ENCODE measurements at places on chromosomes 4 and X.

DNA sequence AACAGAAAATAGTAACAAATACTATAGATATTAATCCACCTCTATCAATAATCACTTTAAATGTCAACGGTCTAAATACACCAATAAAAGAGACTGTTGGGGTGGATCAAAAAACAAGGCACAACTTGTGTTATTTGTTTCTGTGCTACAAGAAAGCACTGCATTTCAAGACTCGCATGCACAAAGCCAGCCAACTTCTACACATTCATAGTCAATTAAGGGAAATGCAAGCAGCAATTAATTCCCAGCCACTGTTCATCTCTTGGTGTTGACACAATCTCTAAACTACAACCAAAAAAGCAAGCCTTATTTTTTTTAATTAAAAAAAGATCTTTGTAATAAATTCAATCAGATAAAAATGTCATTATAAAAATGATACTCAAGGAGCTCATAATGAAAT lies 67.6 kb downstream of the JAKMIP1 start:
- DNase-seq: no peak

- DNase-seq: no peak
These were observed 213.5 kb upstream of the TAPT1 start for GRCh38 chr4:16439768-16440167.

- DNase-seq: no peak
These were observed at the start of gene ZCCHC4 for GRCh38 chr4:25312496-25313200. ZCCHC4 (plus strand) TSS chr4:25312774; CDS start chr4:25312810, 36 bp downstream.

DNA sequence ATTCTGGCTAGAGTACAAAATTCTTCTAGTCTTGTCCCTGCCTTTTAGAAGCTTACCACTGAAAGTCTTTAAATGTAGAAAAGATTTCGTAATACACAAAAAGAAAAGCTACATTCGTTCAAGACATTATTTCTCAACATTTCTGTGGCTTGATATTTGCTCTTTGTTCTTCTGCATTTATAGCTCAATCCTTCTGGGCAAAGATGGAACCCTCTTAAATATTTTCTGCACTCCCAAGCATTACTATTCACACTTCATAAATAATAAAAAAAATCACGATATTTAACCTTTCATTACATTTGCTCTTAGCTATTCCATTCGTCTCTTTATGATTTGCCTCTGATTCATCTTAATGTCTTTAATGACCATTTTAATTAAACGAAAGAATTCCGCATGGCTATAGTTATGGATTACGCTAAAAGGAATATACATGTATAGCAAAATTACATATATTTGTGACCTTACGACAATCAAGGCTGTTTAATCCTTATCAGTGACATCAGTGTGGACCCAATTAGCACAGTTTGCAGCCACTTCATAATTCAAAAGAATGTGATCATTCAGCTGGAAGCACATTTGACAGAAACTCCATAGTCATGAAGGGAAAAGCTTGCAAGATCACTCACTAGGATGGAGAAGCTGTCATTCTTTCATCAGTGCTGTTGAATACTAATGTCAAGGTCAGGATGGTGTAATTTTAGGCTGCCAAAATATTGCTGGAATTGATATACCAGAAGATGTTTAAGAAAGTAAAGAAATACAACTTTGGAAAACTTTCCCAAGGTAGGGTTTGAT lies 1075.0 kb upstream of the TENM3 start:
- DNase-seq: no peak

- DNase-seq: no peak
These were observed 182.7 kb downstream of the KCNIP4 start for GRCh38 chr4:21765810-21766407.

GRCh38 chrX:119008110-119008744 lies 33.8 kb downstream of the LONRF3 start:
- DNase-seq: no peak

- DNase-seq: no peak
These were observed 46.9 kb downstream of the ACOX3 start for GRCh38 chr4:8393593-8394038.

GRCh38 chrX:103356130-103356798 lies at the start of gene TCEAL9:
TCEAL9 (plus strand) TSS chrX:103356506; CDS start chrX:103357685, 1,179 bp downstream.
- DNase-seq: no peak

DNA sequence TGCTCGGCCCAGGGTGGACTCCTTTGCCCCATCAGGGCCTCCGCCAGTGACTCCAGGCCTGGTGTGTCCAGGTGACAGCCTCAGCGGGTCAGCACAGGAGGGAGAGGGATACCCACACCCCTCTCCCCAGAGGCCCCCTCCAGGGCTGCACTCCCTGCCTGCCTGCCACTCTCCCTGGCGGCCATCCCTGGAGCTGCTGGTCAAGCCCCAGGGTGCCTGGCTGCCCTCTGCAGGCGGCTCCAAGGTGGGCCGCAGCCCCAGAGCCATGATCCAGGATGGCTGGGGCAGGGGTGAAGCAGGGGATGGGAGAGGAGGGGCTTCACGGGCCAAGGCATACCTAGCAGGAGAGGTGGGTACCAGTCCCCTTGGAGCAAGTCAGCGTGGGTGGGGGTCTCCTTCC lies 3.8 kb downstream of the FGFRL1 start:
- DNase-seq: no peak

GRCh38 chr4:155738548-155738947 lies 20.3 kb upstream of the GUCY1B1 start:
- no peak for DNase-seq

- no peak for DNase-seq
These were observed 38.5 kb upstream of the TAPT1 start for GRCh38 chr4:16264798-16265197.

DNA sequence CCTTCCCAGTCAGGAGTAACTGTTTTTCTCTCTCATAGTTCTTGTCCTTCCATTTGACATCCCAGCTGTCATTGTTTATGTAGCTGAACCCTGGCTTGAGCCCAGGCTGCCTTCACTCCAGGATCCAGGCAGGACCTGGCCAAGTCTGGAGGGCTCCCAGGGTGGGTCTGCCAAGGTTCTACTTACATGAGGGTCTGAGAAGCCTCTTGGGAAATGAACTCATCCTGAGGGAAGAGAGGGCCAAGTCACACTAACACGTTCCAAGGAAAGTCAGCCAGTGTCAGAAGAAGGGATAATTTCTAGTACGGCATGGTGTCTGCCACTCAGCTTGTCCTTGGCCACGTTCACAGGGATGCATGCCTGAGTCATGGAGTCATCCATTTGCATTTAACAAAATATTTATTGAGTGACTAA lies 54.8 kb upstream of the SRD5A3 start:
- no peak for DNase-seq

DNA sequence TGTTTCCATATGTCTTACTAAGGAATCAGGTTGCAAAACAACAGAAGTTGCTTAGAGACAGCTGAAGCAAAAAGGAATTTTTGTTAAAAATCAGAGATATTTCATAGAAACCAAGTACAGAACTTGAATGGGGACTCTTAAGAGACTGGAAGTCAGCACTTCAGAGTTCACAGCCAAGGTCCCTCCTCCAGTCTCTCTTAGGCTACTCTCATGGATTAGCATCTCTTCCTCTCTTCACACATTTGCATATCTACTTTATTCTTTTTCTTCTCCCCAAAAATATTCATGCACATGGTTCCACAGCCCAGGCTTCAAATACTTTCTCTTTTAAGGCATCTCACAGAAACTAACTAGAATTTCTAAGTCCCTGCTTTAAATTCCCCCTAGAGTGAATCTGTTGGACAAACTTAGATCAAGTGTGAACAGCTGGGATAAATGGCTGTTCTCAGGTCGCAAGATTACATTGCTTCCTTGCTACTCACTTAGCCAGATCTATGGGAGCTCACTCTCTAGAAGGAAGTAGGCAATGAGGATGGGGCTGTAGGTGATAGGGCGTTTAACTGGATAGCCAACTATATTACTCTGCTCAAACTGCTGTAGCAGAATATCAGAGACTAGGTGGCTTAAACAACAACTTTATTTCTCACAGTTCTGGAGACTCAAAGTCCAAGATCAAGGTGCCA lies 73.7 kb upstream of the GALNT7 start:
- DNase-seq: no peak

GRCh38 chrX:136380010-136380769 lies 79.4 kb downstream of the ADGRG4 start:
- no peak for DNase-seq

GRCh38 chrX:148755111-148755510 lies 254.7 kb downstream of the AFF2 start:
- no peak for DNase-seq

GRCh38 chr4:113394730-113395530 lies 345.5 kb downstream of the ANK2 start:
- DNase-seq: no peak

- no peak for DNase-seq
These were observed 101.7 kb downstream of the RAPGEF2 start for GRCh38 chr4:159204566-159204965.

DNA sequence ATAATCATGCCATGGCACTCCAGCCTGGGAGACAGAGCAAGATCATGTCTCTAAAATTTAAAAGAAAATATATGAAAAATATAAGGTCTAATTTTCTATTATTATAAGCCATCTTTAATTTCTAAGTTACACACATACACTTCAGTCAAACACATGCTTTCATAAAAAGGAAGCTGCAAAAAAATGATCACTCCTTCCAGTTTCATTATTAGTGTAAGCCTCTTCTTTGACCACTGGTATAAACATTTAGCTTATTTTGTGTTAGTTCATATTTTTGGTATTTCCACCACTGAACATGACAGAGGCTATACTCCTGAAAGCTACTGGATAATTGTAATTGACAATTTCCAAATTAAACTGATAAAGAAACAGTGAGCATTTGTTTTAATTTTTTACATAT lies 163.3 kb upstream of the USP38 start:
- no peak for DNase-seq

GRCh38 chrX:98071331-98071730 lies 1187.6 kb downstream of the RPA4 start:
- no peak for DNase-seq

DNA sequence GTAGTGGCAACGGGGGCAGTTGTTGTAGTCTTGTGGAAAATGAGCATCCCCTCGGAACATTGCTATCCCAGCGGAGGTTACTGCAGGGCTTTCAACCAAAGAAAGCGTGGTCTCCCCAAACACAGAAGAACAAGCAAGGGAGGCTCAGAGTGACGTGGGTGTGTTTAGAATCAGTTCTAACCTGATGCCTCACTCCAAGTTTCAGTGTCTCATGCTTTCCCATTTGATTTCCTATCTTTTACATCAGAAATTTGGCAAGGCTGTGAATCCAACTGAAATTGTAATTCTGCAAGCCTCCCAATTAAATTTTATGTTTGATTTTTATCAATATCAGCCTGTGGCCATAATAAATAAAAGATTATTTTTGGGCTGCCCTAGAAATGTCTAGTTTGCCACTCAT lies 156.1 kb upstream of the LNX1 start:
- DNase-seq: no peak

GRCh38 chr4:94448815-94449375 lies 2.8 kb upstream of the PDLIM5 start:
- no peak for DNase-seq

- DNase-seq: no peak
These were observed 16.3 kb downstream of the LONRF3 start for GRCh38 chrX:118990512-118991227.

DNA sequence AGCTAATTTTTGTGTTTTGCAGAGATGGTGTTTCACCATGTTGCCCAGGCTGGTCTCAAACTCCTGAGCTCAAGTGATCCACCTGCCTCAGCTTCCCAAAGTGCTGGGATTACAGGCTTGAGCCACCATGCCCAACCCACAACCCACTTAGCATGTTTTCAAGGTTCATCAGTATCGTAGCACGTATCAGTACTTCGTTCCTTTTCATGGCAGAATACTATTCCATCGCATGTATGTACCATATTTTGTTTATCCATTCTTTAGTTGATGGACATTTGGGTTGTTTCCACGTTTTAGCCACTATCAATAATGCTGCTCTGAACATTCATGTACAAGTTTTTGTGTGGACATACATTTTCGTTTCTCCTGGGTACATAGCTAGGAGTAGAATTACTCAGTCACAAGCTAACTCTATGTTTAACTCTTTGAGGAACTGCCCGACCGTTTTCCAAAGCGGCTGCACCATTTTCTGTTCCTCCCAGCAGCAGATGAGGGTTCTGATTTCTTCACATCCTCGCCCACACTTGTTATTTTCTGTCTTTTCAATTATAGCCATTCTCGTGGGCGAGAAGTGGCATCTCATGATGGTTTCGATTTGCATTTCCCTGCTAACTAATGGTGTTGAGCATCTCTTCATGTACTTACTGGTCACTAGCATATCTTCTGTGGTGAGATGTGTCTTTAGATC lies 32.5 kb downstream of the MAN2B2 start:
- DNase-seq: no peak

DNA sequence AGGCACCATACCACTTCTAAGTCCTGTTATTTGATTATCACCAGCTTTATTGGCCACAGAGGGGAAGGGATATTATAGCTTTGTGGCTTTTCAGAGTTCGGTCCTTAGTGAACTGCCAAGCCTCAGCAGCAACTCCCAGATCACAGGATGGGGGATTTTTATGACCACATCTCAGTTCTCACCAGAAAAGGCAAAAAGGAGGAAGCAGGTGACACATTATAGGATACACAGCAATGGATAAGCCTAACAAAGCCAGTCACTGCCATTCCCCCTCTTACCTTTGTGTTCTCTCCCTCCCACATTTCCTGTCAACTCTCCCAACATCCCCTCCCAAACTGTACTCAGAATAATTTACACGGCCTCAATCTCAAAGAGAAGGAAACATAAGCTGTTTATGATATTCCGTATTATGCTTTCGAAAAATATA lies 142.8 kb downstream of the MGST2 start:
- no peak for DNase-seq

- DNase-seq: no peak
These were observed 10.5 kb upstream of the UCP1 start for GRCh38 chr4:140579278-140579677.

GRCh38 chrX:11259437-11259836 lies 33.8 kb upstream of the AMELX start:
- no peak for DNase-seq

- DNase-seq: no peak
These were observed 259.8 kb downstream of the KCNIP4 start for GRCh38 chr4:21688596-21689265.

DNA sequence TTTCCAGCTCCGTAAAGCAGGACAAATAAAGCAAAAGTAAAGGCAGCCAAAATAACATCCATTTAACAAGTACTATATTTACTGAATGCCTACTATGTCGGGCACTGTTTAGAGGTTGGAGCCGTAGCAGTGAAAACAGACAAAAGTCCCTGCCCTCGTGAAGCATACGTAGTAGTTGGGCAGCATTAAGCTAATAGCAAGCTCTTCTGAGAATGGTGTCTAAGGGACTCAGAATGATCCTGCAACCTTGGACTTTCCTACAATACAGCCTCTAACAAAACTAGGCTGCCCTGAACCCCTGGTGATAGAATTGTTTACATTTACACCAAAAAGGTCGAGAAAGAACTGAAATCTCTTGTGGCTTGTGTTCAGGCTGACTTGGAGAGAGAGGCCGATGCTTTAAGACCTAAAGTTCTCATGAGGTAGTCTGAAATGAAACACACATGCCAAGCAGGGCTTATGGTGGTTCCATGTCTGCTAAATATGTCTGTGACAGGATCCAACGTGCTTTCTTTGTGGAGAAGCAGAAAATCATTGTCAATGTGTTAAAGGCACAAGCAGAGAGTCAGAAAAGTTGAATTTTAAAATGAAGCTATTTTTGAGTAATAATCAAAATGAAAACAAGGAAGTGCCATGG lies 898 bp upstream of the PDGFC start:
- DNase-seq: no peak
